ENCODE measurements at places on chromosomes 2 and 18.

- DNase-seq = no peak
Measured at GRCh38 chr2:212537726-212538304, 787 bp downstream of the ERBB4 start.

GRCh38 chr18:74266161-74266560 lies 25.6 kb downstream of the CYB5A start:
- no peak for DNase-seq

GRCh38 chr2:238108423-238109183 lies 8.5 kb downstream of the ESPNL start:
- no peak for DNase-seq

DNA sequence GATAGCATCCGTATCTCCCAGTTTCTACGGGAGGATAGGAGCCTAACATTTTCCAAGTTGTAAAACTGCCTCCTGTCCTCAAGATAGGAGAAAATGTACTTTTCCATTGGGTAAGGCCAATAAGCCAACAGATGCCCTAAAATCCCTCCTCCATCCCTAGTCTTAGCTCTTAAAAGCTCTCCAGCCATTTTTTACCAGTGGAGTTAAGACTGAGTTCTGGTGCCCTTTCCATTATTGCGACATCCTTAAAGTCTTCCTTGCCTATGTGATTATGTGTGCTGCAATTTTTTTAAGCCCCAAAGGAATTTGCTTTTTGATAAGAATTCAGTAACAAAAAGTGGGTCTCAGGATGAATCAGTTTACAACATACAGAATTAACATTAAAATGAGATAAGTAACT lies 33.0 kb downstream of the LINC00305 start:
- DNase-seq = no peak

All from left renal pelvis (tissue), 4 donors.